Activated naive CD4-positive, alpha-beta T cell treated with anti-CD3 and anti-CD28 coated beads, Interleukin-2, amount 10 ng/mL, durations not matched to agents 7 days and 5 days (primary cell): ENCODE measurements at places on chromosomes 2 and 18.

DNA sequence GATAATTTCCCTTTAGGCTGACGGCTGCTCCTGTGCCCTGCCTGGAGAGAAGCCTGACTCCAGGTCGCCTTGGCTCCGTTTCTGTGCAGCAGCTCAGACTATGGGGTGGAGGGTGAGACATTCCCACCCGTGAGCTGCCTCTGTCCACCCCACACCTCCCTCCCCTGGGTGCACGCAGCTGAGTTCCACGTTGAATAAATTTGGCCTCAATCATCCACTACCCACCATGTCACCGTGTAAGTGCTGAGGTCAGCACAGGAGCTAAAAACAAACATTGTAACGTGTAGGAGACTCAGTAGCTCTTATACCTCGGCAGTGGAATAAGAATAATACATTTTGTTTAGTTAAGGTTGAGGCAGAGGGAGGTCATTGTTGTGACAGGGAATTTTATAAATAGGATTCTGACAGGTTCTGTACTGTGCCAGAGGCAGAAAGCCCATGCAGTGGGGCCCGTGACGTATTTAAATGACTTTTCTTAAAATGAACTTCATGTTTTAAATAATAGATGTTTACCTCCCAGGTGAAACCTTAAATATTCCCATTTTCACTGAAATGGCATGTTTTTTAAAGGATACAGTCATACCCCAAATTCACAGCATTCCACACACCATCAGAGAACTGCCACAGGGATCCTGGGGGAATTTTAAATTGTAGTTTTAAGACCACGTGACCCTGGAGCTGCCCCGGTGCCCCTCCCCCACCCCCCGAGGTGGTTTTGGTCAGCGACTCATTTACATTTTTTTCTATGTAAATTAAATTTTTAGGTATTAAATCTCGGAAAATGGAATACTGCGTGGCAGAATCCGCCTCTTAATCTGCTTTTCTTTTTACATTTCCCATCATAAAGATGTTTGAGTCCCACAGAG lies 50.2 kb downstream of the NFATC1 start:
- DNase-seq = no peak

DNA sequence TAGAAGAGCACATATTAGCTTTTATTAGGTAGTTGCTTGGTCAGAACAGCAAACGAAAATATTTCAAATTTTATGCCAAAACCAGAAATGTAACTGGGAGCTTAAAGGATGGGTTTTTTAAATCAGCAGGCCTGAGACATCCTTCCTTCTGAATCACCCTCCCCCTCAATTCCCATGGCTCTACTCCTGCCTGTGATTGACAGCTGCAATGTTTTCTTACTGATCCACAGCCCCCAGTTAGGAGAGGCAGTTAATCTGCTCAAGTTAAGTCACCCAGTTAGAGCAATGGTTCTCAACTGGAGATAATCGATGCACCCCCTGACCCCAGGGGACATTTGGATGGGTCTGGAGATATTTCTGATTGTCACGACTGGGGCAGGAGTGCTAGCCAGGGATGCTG lies 24.9 kb downstream of the KCTD18 start:
- DNase-seq = no peak

DNA sequence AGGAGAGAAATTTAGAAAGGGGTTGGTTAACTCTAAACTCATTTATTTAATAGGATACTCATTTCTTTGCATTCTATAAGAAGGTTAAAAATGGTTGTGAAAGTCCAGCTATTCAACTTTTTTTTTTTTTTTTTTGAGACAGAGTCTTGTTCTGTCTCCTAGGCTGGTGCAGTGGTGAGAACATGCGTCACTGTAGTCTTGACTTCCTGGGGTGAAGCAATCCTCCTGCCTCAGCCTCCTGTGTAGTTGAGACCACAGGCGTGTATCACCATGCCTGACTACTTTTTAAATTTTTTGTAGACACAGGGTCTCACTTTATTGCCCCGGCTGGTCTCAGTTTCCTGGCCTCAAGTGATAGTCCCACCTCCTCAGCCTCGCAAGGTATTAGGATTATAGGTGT lies 11.9 kb downstream of the ELP2 start:
- no peak for DNase-seq

GRCh38 chr18:36321658-36322407 lies 24.3 kb downstream of the FHOD3 start:
- DNase-seq = no peak

DNA sequence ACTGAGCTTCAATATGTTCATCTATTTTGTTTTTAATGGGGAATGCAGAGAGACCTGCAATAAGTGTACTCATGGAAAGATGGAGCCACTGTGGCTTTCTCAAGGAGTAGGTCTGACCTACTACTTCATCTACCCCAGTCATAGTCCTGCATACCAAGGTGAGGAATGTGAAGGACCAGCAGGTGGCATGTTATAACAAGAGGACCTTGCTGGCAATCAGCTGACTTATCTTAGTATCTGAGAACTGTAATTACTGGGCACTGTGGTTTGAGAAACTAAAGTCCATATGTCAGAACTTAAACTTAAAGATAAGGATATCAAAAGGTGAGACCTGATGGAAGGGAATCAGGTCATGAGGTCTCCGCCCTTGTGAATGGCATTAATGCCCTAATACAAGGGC lies 1104.2 kb downstream of the BCL11A start:
- no peak for DNase-seq

GRCh38 chr2:30683236-30683956 lies 123.8 kb downstream of the CAPN13 start:
- DNase-seq = peak; percentile 18
